ENCODE measurements at places on chromosomes 11 and 22.

DNA sequence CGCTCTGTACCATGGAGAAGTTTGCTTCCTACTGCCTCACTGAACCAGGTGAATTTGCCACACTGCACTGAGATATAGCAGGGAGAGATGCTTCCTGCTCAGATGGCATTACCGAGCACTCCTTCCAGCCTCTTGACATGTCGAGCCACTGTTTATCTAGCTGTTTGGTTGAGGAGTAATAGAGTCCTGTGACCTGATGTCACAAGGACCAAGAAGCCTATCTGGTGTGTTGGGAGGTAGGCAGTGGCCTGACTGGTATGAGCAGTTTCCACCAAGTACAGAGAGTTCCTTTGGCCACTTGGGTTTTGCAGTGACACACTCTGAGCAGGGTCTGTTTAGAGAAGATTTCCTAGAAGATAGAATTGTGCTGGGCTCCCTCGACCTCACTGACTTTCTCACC is 5.2 kb downstream of the ACAD8 start:
- no peak for DNase-seq

DNA sequence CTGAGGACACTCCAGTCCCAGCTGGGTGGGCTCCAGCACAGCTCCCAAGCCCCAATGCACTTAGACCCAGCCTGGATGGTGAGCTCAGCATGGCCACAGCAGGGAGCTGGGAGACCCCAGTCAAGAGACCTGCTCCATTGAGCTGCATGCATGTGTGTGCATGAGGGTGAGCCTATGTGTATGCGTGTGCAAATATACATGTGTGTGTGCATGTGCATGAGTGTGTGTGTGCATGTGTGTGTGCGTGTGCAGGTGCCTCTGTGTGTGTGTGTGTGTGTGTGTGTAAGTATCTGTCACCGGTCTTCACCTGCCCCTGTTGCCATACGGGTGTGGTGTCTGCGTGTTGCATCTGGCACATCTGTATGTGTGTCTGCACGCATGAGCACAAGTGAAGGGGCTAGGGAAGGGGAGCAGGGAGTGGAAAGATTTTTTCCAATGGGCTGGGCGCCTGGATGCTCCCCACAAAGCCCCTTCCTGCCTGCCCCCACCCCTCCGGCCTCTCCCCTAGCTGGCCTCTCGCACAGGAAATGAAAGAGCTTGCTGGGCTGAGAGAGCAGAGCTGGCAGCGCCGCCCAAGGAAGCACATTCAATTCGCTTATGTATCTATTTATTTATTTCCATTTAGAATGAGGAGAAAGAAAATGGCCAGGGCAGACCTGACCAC is 4.1 kb downstream of the TSPAN32 start:
- DNase-seq = no peak

GRCh38 chr22:49113758-49114157 is 713.9 kb downstream of the BRD1 start:
- DNase-seq = no peak

DNA sequence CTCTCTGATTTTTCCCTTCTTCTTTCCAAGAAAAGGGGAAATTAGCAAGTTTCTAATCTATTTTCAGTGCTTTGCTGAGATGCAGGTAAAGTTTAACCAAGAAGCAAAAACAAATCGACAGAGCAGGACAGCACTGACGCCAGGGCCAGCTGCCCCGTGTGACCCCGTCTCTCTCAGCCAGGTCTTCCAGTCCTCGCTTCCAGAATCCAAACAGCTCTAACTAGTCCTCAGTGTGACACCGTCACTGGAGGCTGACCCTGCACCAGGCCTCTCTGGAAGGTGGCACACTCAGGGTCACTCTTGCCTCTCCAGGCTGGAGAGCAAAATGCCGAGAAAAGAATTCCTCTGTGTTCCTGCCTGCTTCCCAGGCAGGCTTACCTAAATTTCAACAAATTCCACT is 44.8 kb downstream of the SHANK2 start:
- no peak for DNase-seq

DNA sequence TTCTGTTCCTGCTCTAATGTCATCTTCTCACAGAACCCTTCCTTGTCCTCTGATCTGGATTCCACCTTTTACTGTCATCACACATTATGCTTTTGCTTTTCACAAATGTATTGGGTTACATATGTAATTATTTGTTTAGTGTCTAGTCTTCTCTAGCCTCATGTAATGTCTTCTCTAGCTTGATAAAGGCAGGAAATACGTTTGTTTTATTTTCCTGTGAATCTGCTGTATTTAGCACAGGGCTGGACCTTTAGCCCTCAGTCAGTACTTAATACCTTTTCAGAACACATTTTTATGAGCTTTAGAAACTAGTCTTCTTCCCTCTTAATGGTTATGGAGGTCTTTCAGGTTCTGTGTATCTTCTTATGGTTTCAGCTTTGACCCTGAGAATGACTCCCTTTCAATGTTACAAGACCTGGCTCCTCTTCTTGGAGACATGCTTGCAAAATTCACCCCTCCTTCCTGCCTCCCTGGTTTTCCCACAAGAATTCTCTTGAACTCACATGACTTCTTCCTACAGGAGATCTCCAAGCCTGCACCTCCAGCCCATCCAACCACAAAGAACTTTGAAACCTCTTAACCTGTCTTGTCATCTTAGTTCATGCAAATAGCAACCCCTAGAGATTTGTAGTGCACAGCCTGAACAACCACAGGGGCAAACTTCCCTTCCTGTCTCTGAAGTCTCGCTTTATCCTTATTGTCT is 132.7 kb upstream of the DDI1 start:
- no peak for DNase-seq

DNA sequence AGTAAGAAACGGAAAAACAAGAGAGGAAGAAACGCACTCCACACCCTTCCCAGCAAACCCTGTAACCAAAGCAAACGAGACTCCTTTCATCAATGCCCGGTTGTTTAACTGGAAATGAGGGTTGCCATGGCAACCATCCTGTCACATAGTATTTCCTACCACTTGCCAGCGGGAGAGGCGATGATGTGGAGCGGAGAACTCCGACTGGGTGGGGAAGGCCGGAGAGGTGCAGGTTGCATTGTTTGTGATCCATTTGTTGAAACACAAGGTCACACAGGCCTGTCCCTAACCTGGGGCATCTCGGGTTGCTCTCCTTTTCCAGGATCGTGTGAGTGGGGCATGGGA is 609.9 kb downstream of the BUD13 start:
- no peak for DNase-seq

- DNase-seq = no peak
These were observed 2.3 kb downstream of the TUBGCP6 start for GRCh38 chr22:50242406-50242949.

DNA sequence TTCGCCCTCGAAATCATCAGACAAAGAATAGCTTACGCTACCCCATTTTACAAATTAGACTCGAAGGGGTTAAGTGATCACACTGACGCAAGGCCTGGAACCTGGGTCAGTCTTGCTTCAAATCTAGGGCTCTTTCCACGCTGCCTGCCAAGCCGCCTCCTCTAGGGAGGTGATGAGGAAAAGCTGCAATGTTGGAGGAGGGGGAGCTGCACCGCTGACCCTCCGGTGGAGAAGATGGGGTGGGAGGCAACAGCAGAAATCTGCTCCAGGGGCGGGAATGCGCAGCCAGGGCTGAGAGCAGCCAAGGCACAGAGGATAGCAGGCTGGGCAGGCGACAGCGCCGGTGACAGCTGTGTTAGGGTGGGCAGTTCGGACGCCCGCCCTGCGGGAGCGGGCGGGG is 595 bp downstream of the SYVN1 start:
- no peak for DNase-seq

GRCh38 chr11:34056672-34057071 is 5.1 kb downstream of the CAPRIN1 start:
- no peak for DNase-seq

DNA sequence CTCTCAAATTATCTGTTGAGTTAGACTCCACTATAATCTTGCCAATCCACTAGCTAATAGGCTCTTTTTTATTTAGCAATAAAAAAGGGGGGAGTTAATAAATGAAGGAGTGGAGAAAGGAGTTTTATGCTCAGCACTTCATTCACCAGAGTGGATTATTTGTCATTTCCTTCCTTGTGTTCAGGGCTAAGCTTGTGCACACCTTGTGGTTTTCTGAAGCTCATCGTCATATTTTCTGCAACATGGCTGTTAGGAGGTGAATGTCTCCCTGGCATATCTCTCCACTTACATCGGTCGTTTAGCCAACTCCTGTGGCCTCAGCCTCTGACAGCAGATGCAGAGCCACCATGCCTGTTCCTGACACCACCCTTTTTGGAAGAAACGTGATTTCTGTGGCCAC is 83.9 kb upstream of the MTNR1B start:
- DNase-seq = no peak

DNA sequence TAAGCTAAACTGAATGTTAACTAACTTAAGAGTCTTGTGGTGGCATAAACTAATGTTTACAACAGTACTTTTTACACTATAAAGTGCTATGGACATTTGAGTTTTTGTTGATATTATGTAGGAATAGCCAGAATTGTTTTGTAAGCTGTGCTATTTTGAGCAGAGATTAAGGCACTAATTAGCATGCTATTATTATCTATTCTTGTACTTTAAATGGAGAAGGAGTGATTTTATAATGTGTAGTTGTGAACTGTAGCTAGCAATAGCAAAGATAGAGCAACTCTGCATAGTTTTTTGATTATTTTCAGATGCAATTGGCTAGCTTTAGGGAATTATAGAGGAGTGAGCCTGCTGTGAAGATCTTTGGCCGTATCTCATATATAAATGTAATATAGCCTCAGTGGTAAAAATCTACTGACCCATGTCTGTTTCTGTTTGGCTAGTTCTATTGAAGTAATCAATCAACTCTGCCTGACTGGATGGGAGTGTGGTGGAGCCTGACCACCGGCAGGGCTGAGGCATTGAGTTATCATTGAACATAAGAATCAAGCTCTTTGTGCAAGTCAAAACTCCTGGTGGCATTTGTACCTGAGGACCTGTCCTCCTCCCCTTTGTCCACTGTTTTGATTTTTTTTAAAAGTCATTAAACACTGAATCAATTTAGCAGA is 34.3 kb downstream of the NCAM1 start:
- DNase-seq = no peak

- DNase-seq = no peak
These were observed 27.0 kb downstream of the CUL5 start for GRCh38 chr11:108035690-108036089.

DNA sequence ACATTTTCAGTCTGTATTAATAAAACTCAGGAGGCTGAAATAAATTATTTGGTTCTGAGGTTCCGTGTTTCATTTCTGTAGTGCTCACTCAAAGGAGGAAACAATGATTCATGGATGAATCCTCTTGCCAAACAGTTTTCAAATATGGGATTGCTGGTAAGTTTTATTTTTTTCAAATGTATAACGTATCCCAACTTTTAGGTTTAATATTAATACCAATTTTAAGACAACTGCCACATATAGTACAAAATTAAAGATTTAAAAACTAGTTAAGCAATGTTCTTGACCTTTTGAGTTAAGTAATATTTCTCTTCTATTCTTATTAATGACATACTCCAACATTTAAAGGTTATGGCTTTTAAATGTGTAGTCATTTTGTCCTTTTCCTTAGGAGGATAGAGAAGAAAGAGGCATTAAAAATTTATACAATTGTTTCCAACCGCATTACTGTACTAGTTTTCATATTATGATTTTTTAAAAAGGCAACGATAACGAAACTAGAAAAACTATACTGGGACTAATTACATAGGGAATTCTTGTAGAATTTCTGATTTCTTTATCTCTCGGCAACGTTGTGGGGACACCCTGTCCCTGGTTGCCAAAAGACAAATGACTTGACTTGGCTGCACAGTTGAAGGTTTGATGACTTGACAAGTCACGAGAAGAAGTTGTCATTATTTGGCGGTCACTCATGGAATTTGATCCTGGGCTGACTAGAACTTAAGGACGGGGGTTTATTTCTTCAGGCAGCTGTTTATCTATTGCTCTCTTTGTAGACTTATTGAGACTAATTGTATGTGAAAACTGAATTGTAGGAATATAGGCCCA is 69.1 kb upstream of the ADSL start:
- DNase-seq = no peak

DNA sequence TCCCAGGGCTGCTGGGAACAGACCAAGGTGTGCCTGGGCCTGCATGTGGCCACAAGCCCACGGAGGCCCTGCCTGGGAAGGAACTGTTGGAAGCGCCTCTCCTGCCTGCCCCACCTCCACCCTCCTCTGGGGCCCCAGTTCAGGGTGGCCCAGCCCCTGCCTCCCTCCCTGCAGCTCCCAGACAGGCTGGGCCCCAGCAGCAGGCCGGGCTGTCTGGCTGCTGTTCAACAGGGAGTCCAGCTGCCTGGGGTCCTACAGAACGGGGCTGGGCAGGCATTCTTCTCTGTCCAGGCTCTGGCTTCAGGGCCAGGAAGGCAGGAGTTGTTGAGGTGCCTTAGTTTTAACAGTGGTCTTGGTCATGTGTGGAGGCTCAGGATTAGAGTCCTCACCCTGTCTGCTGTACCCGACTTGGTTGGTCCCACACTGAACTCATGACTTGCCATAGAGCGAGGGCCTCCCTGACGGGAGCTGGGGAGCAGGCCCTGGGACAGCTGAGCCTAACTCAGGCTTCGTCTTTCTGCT is 11.8 kb downstream of the PRDM11 start:
- no peak for DNase-seq

- no peak for DNase-seq
These were observed 9.7 kb upstream of the BEST1 start for GRCh38 chr11:61940466-61940865.

GRCh38 chr11:84552791-84553190 is 1074.4 kb downstream of the DLG2 start:
- DNase-seq = no peak

- no peak for DNase-seq
These were observed 104.3 kb upstream of the SYT13 start for GRCh38 chr11:45390407-45390806.

- DNase-seq = no peak
These were observed 50.3 kb downstream of the TRIOBP start for GRCh38 chr22:37747080-37747714.

- no peak for DNase-seq
These were observed 197.9 kb downstream of the NTM start for GRCh38 chr11:131568318-131568717.

DNA sequence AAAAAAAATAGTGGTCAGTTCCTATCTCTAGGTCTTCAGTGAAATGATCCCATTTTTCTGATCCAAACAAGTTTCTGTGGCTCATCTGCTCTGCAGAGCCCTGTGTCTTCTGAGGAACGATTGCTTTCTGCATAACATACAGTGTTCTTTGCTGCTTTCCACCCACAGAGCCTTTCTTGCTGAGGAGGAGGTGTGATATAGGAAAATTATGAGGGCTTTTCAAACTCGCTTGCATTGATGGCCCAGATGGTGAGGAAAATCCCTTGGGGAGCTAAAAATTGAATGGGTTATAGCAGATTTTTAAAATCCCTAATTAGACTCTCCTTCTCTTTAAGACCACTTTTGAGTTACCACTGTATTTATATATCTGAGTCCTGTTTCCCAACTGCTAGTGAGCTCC is 31.3 kb downstream of the JAM3 start:
- no peak for DNase-seq

DNA sequence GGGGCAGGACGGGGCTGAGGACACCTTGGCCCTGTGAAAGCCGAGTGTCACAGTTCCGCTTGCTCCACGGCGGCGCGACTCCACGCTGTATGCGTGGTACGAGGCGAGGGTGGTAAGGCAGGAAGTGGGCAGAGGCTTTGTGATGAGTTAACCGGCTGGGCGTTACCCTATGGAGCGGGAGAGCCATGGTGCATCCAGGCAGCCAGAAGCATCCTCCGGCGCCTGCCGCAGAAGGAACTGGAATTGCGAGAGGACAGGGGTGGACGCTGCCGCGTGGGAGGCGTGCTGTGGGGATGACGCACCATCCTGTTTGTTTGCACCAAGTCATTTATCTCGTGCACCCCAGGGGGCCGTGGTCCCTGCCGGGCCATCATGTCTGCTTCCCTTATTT is 643.9 kb downstream of the BRD1 start:
- no peak for DNase-seq

Measured in stimulated activated CD8-positive, alpha-beta memory T cell treated with anti-CD3 and anti-CD28 coated beads, Interleukin-15, amount 100 ng/mL, for 24 hours (primary cell).